ENCODE measurements at places on chromosomes 3 and 15.

DNA sequence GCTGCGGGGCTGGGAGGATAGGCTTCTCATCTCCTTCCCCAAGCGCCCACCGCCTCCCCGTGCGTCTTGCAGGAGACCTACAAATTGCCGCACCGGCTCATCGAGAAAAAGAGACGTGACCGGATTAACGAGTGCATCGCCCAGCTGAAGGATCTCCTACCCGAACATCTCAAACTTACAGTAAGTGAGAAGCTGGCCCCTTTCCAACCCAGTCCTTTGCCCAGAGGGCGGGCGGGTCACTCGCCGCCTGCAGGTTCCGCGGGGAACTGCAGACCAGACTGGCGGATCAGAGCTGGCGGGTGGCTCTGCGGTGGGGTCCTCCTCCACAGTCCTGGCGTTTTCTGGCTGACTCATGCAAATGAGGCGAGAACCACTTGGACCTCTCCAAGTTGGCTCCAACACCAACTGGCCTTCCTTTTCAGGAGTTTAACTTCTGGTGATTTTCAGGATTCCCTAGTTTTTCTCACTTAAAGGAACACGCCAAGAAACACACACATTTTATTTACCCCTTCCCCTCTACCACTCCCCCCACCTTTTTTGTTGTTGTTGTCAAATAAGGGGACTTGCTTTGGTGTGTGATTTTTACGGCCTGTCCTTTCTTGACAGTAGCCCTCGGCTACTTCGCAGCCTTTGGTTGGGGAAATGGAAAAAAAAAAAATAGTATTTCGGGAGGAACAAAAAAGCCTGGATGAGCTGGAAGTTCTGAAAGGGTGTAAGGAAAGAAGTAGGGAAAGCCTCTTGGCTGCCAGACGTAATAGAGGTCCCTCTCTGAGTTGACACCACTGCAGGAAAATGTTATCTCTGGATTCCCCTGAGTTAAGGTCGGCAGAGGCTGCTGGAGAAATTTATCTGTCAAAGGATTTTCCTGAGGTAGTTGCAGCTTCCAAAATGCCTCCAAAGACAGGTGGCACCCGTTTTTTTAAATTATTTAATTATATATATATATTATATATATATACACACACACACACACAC is 1.3 kb downstream of the BHLHE40 start:
- peak; percentile 89 for DNase-seq

GRCh38 chr3:47634996-47635395 is 56.3 kb upstream of the CSPG5 start:
- no peak for DNase-seq

DNA sequence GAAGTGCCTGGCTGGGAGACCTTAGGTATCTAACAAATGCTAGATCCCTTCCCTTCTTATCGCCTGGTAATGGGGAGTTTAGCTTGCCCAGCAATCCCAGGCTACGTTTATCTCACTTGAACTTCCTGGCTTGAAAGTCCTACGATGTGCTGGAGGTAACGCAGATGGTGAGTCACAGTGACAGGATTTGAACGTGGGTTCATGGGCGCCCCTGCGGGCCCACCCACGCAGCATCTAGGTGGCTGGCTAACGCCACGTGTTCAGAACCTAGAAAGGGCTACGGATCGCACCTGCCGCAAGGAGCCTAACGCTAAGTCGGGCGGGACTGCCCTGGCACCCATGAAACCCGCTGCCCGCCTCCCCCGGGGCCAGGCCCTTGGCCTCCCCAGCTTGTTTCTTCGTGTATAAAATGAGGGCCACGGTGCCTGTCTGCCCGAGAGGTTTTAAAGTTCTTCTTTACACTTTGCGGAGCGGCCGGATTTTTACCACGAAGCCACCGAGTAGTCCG is 600 bp upstream of the USP3 start:
- peak; percentile 81 for DNase-seq

GRCh38 chr3:64852738-64853137 is 164.9 kb upstream of the ADAMTS9 start:
- no peak for DNase-seq
